Cortex of kidney (tissue), 1 donor: ENCODE measurements at places on chromosomes 13 and 19.

- no peak for DNase-seq
These were observed 20.1 kb downstream of the SH3GL1 start for GRCh38 chr19:4380254-4380727.

- DNase-seq, result no peak
These were observed 78.7 kb downstream of the RNF17 start for GRCh38 chr13:24842549-24843274.

DNA sequence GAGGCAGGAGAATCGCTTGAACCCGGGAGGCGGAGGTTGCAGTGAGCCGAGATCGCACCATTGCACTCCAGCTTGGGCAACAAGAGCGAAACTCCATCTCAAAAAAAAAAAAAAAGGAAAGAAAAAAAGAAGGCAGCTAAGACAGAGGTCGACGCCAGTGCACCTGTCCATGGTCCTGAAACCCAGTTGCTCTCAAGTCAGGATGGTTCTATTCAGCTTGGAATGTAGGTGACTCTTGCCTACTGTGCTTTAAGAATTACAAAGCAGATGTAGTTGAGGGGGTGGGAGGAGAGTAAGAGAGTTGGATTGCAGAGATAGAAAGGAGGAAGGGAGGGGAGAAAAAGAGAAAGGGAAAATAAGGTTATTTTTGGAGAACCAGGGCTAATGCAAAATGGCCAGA lies 18.7 kb downstream of the CACNG7 start:
- DNase-seq, result no peak

DNA sequence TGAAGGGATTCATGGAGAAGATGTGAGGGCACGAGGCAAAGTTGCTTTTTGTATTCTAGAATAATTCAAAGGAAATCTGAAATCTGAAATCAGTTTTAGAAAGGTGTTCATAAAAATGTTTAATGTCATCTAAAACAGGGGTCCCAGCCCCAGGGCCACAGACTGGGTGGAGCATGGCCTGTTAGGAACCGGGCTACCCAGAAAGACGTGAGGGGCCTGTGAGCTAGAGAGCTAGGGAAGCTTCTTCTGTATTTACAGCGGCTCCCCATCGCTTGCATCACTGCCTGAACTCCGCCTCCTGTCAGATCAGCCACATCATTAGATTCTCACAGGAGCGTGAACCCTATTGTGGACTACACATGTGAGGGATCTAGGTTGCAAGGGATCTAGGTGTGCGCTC lies 151.2 kb downstream of the USP12 start:
- DNase-seq, result no peak

DNA sequence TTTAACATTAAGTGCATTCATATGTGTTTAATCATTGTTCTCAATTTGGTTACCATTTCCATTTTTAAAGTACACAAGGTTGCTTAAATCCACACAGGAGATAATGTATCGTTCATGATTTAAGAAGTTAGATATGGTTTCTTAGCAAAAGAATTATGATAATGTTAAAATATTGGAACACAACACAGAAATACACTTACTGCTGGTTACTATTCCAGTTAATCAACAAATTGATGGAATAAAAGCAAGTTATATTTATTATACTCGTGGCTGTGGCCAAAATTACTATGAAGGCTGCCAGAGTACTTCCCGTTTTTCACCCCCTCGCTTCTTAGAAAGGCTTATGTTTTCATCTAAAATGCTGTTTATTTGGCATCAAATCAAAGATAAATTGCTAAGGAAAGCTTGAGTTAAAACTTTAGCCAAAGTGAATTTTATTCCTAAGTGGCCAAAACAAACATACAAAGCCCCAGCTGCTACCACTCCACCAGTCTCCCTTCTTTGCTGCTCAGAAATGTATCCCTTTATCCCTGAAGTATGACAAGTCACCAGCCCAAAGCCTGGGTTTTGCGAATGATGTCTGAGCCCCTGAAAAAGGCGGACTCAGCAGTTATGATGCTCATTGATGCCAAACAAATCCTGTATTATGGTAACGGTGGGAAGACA lies 27.7 kb downstream of the LCP1 start:
- DNase-seq, result no peak

GRCh38 chr13:97880311-97880675 lies 73.2 kb upstream of the IPO5 start:
- no peak for DNase-seq

DNA sequence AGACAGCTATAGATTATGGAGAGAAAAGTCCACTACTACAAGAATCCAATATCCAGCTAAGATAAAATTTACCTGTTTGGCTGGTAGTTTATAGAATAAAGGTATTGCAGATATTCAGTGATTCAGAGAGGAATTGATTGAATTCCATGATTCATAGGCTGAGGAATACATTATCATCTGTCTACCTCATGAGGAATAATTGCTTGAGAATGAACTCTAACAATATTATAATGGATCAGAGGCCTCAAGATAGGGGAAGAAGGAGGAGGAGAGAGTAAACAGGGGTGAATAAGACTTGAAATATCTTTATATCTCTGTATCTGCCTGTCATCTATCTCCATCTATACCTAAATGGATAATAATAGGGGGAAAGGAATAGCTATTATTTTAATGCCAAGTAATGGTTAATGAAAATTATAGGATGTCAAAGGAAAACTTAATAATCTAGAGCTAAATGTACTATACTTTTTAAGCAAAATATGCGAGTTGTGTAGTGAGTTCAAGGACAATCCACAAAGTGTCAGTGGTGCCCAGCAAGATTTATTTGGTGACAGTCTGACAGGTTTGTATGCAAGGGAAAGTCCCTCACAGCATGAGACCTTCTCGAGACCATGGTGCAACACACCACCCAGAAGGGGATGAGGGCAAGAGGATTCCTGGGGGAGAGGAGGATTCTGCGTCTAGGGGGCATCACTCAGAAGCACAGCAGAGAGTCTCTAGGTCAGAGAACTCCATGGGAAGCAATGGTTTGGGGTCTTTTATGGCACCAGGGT lies 224.5 kb downstream of the GPC5 start:
- no peak for DNase-seq

- DNase-seq, result no peak
These were observed 50.0 kb upstream of the TMTC4 start for GRCh38 chr13:100724568-100724967.

- DNase-seq, result no peak
These were observed 5.2 kb upstream of the ZNF507 start for GRCh38 chr19:32339988-32340874.

DNA sequence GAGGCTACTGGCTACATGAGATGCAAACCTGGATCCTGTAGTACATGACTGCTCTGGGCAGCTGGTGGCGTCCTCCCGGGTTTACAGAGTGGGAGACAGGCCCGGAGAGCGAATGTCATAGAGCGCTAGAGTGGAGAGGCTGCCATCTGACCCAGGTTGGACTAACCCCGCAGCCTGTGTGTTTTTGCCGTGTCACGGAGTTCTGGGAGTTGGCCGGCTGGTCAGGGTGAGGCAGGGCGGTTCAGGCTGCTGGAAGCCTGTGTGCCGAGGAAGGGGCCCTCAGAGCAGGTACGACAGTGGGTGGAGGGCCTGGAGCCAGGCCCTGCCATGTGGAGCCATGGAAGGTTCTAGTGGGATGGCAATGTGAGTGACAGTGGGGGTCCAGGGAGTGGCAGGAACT lies 12.5 kb downstream of the CRTC1 start:
- DNase-seq, result no peak

DNA sequence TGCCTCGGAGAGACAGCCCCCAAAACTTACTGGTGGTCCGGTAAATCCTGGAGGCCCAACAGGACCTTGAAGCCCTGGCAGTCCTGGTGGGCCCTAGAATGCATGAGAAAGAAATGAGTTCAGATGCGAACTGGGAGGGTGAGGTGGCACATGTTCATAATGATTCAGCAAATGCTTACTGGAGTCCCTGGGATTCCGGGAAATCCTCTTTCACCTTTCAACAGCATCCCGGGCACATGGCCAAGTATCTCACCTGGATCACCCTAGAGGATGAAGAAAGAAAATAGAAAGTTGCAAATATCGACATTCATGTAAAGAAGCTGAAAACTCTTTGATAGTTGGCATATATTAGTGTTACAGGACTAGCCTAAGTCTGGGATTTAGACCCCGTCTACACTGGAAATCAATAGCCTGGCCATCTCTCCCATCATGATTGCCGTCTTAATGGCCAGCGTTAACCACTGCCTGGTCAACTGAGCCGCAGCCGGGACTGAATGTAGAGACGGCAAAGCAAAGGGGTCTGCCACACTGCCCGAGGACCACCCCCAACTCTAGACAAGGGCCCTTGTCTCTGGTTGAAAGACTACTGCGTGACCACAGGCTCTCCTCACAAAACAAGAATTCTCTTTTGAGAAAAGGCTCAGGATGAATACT lies 96.9 kb downstream of the COL4A1 start:
- no peak for DNase-seq

- DNase-seq, result no peak
These were observed 65.7 kb downstream of the SPACA7 start for GRCh38 chr13:112441779-112442310.

GRCh38 chr13:98083507-98083906 lies 59.4 kb upstream of the FARP1 start:
- no peak for DNase-seq

GRCh38 chr13:97873398-97873797 lies 80.1 kb upstream of the IPO5 start:
- no peak for DNase-seq

DNA sequence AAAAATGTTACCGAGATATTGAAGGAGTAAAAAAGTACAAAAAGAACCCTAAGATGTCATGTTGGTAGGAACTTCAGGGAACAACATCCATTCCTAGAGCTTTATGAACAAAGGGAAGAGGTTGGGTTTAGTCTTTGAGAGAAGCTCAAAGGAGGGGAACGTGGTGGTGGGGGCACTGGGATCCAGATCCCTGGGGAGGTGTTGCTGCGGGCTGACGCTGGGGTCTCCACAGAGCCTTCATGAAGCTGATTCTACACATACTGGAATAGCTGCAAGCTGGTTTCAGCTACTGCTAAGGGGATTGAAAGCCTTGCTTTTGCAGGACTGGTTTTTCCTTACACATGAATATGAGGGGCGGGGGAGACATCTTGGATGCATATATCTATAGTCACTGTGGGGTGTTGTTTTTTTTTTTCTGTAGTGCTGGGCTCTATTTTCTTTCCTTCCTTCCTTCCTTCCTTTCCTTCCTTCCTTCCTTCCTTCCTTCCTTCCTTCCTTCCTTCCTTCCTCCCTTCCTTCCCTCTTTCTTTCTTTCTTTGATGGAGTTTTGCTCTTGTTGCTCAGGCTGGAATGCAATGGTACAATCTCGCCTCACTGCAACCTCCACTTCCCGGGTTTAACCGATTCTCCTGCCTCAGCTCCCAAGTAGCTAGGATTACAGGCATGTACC lies 6.5 kb upstream of the MZF1 start:
- DNase-seq, result no peak

GRCh38 chr13:30111810-30112209 lies 195.5 kb downstream of the KATNAL1 start:
- DNase-seq, result no peak

DNA sequence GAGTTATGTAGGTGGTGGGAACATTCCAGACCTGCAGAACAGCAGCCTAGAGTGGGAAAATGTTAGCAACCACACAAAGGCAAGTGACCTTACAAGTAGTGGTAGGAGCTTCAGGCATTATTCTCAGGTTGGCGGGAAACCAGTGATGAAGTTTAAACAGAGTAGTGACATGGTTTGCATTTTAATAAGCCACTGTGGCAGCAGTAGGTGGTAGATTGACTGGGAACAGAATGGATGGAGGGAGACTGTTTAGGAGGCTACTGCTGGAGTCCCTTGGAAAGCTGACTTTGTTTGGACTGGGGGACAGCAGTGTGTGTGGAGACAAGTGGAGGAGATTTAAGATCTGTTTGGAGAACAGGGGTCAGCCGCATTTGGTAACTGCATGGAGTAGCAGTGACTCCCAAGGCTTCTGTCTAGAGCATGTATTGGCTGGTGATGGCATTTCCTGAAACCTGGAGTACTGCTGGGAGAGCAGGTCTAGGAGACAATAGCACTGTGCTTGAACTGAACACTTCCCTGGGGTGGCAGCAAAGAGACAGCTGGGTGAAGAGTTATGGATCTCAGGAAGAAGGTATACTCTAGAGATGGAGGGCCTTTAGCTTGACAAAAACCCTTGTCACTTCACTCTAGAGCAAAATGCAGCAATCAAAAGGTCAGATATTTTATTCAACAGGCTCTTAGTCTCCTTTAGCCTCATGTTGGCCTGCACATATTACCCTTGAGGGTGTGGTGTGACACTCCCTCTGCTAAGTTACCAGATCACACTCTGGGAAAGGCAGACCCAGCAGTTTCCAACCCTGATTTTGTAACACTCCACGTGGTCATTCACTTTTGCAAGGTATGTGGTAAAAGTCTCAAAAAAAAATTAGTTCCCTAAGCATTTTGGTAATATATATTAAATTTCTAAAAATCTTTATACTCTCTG lies 70.3 kb downstream of the DHRS12 start:
- no peak for DNase-seq

DNA sequence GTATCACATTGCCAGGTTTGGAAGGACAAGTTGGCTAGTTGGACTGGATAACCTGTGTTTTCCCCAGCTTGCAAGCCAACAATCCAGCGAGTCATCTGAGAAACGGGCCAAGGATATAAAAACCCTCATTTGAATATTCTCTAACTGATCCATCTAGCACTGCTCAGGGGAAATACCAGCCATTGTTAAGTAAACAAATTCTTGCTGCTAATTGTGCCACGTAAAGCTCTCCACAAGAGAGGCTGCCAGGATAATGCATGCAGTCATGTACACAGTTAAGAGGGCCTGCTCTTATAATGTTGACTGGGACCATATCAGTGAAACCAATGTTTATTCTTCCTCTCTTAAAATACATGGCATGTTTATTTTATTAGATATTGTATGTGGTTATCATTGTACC lies 663.2 kb upstream of the SGCG start:
- no peak for DNase-seq

DNA sequence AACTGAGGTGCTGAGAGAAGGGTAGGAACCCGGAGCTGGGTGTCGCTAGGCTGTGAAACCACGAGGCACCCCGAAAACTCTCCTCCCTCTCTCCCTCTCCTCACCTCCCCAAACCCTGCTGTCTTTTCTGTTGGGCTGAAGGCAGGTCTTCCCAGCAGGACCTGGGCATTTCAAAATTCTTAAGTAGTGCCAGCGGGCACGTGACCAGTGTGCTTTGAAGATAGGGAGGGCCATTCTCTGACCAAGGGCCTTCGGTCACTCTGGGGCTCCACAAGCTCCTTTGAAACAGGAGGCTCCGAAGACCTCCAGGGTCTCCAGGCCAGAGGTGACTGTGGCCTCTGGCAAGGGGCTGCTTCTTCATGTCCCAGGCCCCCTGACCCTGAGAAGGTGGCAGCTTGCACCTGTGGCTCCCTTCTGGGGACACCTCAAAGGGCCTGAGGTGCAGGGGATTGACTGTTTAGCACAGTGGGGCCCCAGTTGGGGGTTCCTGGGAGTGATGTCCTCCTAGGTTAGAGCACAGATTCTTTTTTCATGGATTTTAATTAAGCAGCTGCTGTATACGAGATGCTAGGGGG lies 48.3 kb downstream of the DNM2 start:
- DNase-seq, result no peak
